ENCODE measurements at places on chromosomes 4 and X. TPM values are rescaled to one million over a fixed set of nuclear protein-coding genes. Genes with fewer than 3 reads are reported as not detected.

Gene IL1RAPL1
- polyA plus RNA-seq, result not detected

DNA sequence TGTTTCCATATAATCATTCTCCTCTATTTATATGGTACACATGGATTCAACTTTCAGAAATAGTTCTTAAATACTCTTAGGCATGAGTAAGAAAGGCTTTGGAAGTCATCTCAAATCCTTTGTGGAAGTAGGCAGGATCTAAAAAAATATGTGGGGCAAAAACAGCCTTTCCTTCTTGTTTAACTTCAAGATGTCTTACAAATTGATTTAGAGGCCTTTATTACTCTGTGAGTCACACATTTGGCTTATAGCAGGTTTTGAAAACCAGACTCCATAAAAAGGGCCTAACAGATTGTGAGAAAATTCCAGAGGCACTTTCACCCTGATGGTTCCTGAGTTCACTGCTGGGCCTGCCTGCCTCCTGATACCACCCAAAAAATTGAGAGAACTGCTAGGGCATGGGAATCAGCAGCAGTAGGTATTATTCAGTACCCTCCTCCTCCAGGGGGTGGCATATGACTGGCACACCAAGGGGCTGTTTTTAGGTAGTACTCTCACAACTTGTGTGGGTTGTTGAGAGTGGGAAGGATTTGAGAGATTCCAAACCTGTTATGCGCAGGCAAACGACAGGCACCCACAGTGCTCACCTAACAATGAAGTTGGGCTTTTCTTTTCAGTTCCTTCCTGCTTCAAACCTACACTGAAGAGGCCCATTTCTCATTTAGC lies 162.7 kb upstream of the MBNL3 start:
- H3K27me3 ChIP-seq, result no peaks in the 10 kb centered on the region
- no peak for DNase-seq
- H3K27ac ChIP-seq, result no peak overlapping the region
- H3K4me3 ChIP-seq, result no peak overlapping the region
- no peaks in the 10 kb centered on the region for H3K36me3 ChIP-seq

Gene BEND2
- polyA plus RNA-seq, result not detected

GRCh38 chr4:38089961-38090360 lies 129.8 kb downstream of the PTTG2 start:
- DNase-seq, result no peak
- no peaks in the 10 kb centered on the region for H3K27me3 ChIP-seq
- H3K4me3 ChIP-seq, result no peak overlapping the region
- H3K4me1 ChIP-seq, result no peaks in the 10 kb centered on the region

- H3K27me3 ChIP-seq, result no peaks in the 10 kb centered on the region
- no peak overlapping the region for H3K4me3 ChIP-seq
- no peak for DNase-seq
- H3K36me3 ChIP-seq, result no peaks in the 10 kb centered on the region
These were observed 81.5 kb downstream of the CLCN5 start for GRCh38 chrX:50003927-50004326.

- no peak overlapping the region for H3K27ac ChIP-seq
- no peak overlapping the region for H3K4me3 ChIP-seq
- H3K36me3 ChIP-seq, result no peaks in the 10 kb centered on the region
- no peaks in the 10 kb centered on the region for H3K27me3 ChIP-seq
- H3K4me1 ChIP-seq, result no peaks in the 10 kb centered on the region
- DNase-seq, result peak; percentile 13
These were observed 15.2 kb upstream of the ANXA10 start for GRCh38 chr4:168076989-168077725.

Gene RPA4
- not detected for polyA plus RNA-seq

Gene GUCY1B1
- not detected for polyA plus RNA-seq

- no peaks in the 10 kb centered on the region for H3K27me3 ChIP-seq
- no peak for DNase-seq
- H3K4me1 ChIP-seq, result no peaks in the 10 kb centered on the region
- H3K4me3 ChIP-seq, result no peak overlapping the region
- no peak overlapping the region for H3K27ac ChIP-seq
- no peaks in the 10 kb centered on the region for H3K36me3 ChIP-seq
These were observed 159.3 kb downstream of the PALLD start for GRCh38 chr4:168656055-168656660.

DNA sequence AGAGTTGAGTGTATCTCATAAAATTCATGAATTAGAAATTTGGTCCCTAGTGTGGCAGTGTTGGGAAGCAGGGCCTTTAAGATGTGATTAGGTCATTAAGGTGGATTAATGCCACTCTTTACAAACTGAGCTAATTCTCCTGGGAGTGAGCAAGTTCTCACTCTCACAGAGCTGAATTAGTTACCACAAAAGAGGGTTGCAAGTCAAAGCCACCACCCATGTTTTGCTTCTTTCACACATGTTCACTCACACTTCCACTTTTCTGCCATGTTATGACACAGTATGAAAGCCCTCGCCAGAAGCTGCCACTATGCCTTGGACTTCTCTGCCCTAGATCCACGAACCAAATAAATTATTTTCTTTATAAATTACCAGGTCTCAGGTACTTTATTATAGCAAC lies 332.1 kb downstream of the ARAP2 start:
- no peak overlapping the region for H3K27ac ChIP-seq
- no peaks in the 10 kb centered on the region for H3K36me3 ChIP-seq
- no peaks in the 10 kb centered on the region for H3K4me1 ChIP-seq
- no peak overlapping the region for H3K4me3 ChIP-seq

DNA sequence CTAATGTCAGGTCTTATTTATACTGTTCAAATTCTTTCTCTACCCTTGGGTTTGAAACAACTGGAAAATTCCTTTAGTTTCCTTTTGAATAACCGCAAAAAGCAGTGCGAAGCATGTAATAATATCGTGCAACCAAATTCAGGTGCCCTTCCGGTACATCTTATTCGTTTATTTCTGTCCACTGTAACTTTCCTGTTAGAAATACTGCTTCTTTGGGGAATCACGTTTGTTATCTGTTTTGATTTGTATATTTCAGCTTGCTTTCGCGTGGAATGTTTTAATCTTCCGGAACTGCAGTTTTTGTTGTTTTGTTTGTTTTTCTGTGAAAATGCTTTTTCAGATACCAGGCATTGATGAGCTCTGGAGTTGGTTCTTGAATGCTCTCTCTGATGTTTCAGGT lies 85.7 kb upstream of the HPRT1 start:
- peak overlapping the region; percentile 87 for H3K27ac ChIP-seq
- no peaks in the 10 kb centered on the region for H3K27me3 ChIP-seq
- no peak for DNase-seq
- H3K4me3 ChIP-seq, result peak overlapping the region; percentile 86

DNA sequence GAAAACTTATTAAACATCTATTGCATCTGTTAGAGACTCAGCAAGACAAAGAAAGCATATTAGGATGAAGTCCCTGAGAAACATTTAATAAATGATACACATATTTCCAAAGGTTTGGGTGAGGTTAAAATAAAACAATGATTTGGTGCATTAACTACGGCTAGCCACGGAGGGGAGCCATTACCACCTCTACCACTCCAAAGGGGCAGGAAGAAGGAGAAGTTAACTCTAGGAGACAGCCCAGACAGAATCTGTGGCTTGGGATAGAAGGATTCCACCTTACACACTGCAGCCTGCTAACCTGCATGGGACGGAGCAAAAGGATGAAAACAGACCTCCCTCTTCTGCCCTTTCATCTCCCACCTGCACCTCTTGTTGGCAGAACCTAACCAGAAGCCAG lies 189.1 kb upstream of the C1QTNF7 start:
- H3K27ac ChIP-seq, result no peak overlapping the region
- H3K27me3 ChIP-seq, result no peaks in the 10 kb centered on the region
- no peak for DNase-seq

- DNase-seq, result no peak
- no peaks in the 10 kb centered on the region for H3K27me3 ChIP-seq
- no peaks in the 10 kb centered on the region for H3K36me3 ChIP-seq
- H3K4me1 ChIP-seq, result no peaks in the 10 kb centered on the region
- H3K4me3 ChIP-seq, result no peak within 1 kb of the TSS
- no peak within 1 kb of the TSS for H3K27ac ChIP-seq
These were observed at the start of gene SULT1E1 for GRCh38 chr4:69860052-69860451. Gene SULT1E1 (minus strand): TSS chr4:69860145. CDS start chr4:69857644, 2,501 bp downstream.

DNA sequence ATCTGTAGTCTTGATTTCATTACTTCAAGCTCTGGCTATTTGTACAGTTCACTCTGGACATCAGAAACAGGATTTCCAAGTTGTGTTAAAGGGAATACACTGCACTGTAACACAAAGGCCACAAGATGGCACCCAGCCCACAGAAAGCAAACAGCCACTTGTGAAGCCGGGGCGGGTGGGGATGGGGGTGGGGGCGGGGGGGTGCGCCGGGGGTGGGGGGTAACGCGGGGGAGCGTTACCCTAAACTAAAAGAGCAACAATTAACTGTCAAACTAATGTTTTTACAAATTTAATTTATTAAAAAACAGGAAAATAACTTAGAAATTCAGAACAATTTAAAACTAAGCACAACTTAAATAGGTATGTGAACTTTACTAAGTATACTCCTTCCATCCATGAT lies 27.3 kb downstream of the PRDX4 start:
- H3K27me3 ChIP-seq, result no peaks in the 10 kb centered on the region
- no peaks in the 10 kb centered on the region for H3K36me3 ChIP-seq
- no peaks in the 10 kb centered on the region for H3K4me1 ChIP-seq
- H3K27ac ChIP-seq, result no peak overlapping the region

DNA sequence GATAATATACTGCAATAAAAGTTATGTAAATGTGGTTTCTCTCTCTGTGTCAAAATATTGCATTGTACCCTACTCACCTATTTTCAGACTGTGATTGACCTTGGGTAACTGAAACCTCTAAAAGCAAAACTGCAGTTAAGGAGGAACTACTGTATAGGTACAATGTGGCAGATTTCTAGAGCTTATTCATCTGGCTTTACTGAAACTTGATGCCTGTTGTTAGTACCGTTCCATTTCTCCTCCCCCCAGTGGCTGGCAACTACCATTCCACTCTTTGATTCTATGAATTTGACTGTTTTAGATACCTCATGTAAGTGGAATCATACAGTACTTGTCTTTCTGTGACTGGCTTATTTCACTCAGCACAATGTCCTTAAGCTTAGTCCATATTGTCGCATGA lies 61.9 kb downstream of the HOPX start:
- no peak for DNase-seq
- no peaks in the 10 kb centered on the region for H3K4me1 ChIP-seq
- no peak overlapping the region for H3K4me3 ChIP-seq
- no peaks in the 10 kb centered on the region for H3K27me3 ChIP-seq
- no peak overlapping the region for H3K27ac ChIP-seq
- H3K36me3 ChIP-seq, result no peaks in the 10 kb centered on the region

GRCh38 chrX:46152756-46153155 lies 392.5 kb downstream of the ZNF674 start:
- H3K27ac ChIP-seq, result no peak overlapping the region
- H3K4me1 ChIP-seq, result no peaks in the 10 kb centered on the region
- no peak for DNase-seq
- no peaks in the 10 kb centered on the region for H3K36me3 ChIP-seq
- H3K27me3 ChIP-seq, result no peaks in the 10 kb centered on the region

DNA sequence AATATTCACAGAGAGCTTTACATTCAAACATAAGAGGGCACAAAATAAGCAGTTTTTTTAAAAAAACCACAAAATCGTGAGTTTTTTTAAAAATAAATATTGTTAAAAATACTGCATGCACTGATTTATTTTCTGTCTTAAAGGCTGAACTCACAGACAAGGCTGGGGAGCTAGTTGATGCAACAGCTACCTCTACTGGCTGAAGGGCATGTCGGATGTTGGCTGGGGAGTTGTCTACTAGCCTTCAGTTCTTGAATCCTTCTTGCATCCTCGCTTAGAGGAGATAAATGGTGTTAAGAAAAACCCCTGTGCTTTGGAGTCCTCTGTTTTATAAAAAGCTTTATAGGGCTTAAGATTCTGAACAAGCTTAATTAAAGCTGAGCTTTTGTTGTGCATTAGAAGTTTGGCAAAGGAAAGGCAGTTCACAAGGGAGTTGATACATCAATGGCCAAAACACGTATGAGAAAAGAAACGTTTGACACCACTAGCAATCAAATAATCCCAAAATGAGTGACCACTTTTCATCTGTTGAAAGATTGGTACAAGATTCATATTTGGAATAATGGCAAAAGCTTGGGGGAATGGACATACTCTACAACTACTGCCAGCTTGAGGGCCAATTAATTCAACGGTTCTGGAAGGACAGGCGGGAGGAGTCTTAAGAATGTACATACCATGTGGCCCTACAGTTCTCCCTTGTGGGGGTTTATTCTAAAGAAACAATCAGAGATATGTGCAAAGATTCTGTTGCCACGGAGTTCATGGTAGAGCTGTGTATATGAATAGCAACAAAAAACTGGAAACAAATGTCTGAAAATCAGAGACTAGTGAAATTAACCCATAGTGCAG lies 94.7 kb downstream of the SEL1L3 start:
- H3K27ac ChIP-seq, result no peak overlapping the region
- H3K4me3 ChIP-seq, result no peak overlapping the region
- H3K4me1 ChIP-seq, result no peaks in the 10 kb centered on the region
- H3K27me3 ChIP-seq, result no peaks in the 10 kb centered on the region

DNA sequence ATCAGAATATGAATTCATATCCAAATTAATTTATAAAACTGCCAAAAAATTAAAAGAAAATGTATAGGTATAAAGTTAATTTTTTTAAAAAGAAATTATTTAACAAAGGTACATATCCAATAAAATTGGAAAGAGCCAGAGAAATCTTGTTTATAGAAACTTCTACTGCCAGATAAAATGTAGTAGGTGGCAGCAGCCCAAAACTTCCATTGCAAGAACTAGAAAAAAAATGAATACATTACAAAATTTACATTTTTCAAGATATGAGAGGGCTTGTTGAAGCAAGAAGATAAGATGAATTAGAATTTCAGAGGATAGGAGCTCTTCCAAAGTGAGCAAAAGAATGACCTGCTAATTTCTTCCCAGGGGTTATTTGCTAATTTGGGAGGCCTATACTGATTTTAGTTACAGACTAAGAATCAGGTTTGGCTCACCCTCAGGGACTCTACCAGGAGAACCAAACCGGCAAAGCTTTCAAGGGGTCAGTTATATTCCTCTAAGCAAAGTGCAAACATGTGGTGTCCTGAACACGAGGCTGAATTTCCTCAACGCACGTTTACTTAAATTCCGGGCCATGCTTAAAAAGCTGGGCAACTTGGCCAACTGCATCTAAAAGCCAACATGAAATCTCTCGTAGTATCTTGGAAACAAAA lies 17.5 kb downstream of the ANKRD50 start:
- H3K36me3 ChIP-seq, result no peaks in the 10 kb centered on the region
- H3K27ac ChIP-seq, result no peak overlapping the region
- DNase-seq, result no peak
- no peaks in the 10 kb centered on the region for H3K4me1 ChIP-seq
- H3K4me3 ChIP-seq, result no peak overlapping the region

DNA sequence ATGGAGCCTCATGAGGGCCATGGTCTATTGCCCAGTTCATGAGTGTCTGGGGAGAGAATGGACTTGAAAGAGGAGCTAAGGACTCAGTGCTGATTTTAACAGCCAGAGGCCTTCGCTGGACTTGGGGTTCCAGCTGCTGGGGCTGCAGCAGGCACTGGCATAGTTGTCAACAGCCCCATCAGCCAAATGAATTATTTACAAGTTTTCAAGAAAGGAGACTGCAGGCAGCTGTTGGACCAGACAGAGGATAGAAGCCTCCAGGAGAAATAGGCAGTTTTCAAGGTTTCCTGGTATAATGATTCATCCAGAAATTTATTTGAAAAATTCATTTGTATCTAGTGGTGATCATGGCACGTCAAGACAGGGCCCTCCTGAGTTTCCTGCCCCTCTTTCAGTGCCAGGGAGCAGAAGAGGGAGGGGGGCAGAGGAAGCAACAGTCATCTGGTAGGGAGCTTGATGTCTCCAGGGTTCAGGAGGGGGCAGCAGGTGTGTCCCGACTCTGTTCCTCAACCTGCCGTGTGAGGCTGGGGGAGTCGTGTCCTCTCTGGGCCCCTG lies 63.1 kb upstream of the GPR78 start:
- DNase-seq, result no peak
- no peaks in the 10 kb centered on the region for H3K36me3 ChIP-seq
- H3K27ac ChIP-seq, result no peak overlapping the region
- H3K4me3 ChIP-seq, result no peak overlapping the region
- H3K27me3 ChIP-seq, result no peaks in the 10 kb centered on the region
